Pulmonary artery endothelial cell (primary cell): ENCODE measurements at places on chromosomes 1 and 21.
A peak's percentile ranks its signal among the peaks of the same experiment; 100 is the strongest.

DNA sequence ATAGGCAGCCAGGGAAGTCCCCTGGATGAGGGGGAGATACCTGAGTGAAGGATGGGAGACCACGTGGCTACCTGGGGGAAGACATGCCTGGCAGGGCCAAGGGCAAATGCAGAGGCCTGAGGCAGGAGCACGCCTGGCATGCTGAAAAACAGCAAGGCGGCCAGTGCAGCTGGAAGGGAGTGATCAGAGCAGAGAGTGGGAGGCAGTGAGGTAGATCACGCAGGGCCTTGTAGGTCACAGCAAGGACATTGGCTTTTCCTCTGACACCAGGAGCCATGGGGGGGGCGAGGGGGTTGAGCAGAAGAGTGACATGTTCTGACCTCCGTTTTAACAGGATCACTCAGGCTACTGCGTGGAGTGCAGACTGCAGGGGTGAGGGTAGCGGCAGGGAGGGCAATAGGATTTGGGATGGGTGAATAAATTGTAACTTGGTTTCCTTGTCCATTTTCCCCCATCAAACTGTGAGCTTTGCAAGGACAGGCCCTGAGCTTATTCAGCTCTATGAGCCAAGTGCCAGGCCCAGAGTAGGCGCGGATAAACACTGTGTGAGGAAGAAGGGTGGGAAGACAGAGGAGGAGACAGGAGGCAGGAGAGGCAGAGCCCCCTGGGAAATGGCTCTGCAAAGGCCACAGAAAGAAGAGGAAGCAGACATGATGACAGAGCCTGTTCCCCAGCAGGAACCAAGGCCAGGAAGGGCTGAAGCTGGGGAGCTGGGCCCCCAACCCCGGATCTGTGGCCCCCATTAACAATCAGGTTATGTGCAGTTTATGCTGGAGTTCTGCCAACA, 16.6 kb downstream of the IFI6 start:
- no peak for DNase-seq

- no peak for DNase-seq
These were observed 6.8 kb downstream of the RRAGC start for GRCh38 chr1:38852780-38853179.

DNA sequence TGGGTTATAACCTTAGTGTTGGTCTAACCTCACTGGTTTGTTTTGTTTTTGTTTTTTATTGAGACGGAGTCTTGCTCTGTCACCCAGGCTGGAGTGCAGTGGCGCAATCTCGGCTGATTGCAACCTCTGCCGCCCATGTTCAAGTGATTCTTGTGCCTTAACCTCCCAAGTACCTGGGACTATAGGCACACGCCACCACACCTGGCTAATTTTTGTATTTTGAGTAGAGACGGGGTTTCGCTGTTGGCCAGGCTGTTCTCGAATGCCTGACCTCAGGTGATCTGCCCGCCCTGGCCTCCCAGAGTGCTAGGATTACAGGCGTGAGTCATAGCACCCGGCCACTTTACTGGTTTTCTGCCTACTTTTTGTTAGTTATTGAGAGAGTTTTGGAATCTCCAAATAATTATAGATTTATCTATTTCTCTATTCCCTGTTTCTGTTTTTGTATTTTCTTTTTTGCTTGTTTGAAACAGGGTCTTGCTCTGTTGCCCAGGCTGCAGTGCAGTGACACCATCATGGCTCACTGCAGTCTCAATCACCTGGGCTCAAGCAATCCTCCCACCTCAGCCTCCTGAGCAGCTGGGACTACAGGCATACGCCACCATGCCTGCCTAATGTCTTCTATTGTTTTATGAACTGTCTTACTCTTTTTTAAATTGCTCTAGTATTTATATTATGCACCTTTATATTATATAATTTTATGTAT, 21.4 kb downstream of the SMG7 start:
- DNase-seq = no peak

GRCh38 chr21:42575111-42575510, 61.5 kb downstream of the SLC37A1 start:
- DNase-seq = no peak

DNA sequence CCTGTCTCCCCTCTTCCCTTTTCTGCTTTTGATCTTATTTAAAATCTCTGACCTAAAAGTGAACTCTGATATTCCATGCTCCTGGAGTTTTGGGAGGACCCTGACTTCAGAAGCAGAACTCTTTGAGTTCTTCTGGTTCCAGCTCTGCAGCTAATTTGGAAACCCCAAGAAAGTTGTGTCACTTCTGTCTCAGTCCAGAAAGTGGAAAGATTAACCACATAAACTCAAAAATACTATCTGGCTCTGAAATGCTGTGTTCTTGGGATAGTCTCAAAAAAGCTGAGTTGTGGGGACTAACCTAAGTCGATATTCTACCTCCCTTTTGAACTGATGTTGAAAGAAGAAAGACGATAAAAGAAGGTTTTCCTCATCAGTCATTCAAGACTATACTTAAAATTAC, 59.8 kb downstream of the ITPKB start:
- no peak for DNase-seq

DNA sequence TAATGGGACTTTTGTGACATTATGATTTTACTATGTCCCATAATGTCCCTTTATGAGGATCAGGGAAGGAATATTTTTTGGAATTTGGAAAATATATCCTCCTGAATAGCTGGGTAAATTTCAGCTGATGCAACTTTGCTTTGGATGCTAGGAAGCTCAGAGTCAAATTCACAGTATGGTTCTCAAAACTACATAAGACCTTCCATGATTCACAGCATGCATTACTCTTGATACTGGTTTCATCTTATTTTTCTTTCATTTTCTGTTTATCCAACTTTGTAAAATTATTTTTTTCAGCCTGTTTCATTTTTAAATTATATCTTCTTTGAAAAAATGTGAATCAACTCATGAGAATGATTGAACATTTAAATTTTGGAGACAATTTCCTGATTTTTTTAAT, 160.2 kb downstream of the ATP6V1G3 start:
- DNase-seq = no peak

DNA sequence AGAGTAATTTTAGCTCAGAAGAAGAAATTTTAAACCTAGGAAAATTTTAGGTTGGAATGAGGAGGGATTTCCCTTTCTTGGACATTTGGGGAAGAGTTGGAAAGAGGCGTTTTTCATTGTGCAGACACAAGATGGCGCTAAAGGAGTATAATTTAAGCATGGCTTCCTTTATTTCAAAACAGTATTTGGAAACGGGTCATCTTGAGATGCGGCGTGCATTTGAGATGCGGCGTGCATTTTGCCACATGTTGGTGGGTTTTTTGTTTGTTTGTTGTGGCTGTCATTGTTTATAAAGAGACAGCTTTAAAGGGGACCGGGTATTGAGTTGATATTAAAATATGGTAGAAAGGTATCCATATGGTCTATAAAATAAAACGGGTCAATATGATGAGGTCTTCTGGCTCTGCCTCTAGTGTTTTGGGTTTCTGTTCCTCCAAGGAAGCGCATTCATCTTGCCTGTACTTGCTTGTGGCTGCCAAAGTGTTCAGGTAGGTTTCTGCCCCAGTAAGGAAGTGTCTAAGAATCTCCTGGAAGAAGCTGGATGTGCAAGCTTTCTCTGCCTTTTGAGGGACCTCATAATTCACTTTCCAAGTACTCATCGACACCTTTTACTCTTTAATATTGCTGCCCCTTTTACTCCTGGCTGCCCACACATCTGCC, 210.3 kb downstream of the SLC35F3 start:
- peak; percentile 8 for DNase-seq

- no peak for DNase-seq
These were observed 658.5 kb downstream of the USP25 start for GRCh38 chr21:16388291-16388690.

GRCh38 chr1:145855426-145855948, 3.4 kb downstream of the PIAS3 start:
- DNase-seq = no peak

DNA sequence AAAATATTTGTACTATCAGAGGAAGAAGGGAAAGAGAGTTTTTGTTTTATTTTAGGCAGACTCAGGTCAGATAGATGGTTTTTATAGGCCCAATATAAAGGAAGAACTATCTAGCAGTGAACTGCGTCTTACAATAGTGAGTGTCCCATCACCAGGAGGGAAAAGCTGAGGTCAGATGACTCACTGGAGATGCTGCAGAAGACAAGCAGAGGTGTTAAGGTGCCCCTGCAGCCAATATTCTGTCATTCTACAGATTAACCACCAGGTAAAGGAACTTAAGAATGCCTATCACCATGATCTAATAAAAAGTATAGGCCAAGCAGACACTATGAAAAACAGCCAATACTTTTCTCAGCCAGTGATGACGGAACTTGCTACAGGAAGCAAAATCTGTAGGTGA, 29.6 kb downstream of the IVNS1ABP start:
- no peak for DNase-seq

DNA sequence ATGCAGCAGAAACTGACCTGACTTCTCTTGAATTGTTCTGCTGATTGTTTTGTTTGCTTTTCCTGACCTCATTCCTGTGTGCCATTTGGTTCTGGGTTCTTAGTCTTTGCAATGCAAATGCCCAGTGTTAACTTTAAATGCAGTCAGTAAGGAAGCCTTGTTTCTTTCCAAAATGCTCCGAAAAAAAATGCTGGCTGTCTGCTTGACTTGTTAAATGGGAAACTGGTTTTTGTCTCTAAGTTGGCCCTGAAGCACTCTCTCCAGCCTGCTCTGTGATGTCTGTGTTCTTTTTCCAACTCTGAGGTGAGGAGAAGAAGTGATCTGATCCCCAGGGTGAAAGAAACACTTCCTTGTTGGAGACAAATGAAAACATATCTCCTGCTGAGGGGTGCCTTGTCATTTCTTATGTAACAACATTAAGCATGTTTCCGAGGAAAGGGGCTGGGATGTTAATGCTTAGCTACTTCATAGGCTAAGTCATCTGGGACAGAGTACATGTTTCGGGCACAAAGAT, 256.3 kb upstream of the ADGRL4 start:
- no peak for DNase-seq

DNA sequence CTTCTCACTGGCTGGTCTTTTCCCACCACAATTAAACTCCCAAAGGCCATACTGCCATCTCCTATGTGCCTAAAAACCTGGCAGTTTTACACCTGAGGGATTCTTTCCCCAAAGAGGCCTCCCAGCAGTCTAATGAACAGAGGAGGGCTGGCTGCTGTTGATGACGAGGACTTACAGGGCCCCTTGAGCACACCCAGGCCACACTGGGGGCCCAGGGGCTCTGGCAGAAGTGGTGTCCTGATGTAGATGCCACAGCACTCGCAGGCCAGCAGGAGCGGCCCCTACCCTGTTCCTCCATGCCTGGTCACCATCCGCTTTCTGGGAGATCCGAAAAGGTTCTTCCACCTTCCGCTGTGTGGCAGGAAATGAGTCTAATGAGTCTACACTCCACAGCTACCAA, 24.2 kb downstream of the POFUT2 start:
- no peak for DNase-seq

GRCh38 chr1:46623743-46624644, 7.4 kb upstream of the MOB3C start:
- DNase-seq = no peak

- DNase-seq = no peak
These were observed 180.4 kb downstream of the SLC44A5 start for GRCh38 chr1:75430526-75430925.

- DNase-seq = no peak
These were observed 1.7 kb downstream of the CDC14A start for GRCh38 chr1:100353988-100354387.

DNA sequence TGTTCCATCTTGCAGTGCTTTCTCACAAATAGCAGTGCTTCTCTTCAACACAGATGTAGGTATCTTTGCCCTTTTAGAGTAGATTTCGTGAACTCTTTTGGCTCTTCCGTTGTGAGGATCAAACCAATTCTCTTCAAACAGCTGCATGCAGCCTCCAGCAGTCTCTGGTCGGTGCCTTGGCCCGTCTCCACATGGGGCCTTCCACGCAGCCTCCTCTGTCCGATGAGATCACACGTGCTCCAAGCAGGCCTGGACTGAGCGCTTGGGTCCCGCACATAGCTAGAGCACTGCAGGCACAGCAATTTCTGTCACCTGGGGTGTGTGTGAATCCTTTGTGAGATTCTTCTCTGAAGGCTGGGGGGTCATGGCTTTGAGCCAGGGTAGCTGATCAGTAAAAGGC, 82.8 kb upstream of the KCNE2 start:
- DNase-seq = no peak

- no peak for DNase-seq
These were observed 76.6 kb upstream of the EFHD2 start for GRCh38 chr1:15332952-15333715.

DNA sequence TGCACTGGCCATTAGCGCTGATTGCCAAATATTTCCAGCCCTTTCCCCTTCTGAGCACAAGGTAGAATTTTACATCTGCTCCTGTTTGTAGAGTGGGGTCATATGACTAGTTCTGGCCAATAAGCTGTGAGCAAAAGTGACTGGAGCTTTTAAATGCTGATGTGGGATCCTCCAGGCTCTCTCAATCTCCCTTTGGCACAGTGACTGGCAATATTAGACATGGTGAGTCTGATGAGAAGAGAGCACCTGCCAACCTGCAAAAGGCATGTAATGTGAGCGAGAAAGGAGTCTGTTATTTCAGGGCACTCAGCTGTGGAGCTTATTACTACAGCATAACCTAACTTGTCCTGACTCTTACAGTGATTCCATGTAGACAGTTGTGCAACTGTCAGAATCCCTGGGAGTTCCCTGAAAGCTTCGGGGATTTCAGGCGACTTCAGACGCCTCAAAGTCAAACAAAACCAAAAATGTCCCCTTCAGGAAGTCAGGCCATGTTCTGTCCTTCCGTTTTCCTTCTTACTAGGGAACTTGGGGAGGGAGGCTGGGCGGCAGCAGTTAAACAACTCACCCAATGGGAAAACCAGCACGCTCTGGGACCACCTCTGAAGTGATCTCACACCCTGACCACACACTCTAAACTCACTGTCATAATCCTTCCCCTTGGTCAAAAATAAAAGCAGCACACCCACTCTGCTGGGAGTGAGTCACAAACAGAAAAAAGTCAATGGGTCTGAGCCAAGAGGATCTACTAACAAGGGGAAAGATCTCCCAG, 3.6 kb upstream of the RASSF5 start:
- no peak for DNase-seq

DNA sequence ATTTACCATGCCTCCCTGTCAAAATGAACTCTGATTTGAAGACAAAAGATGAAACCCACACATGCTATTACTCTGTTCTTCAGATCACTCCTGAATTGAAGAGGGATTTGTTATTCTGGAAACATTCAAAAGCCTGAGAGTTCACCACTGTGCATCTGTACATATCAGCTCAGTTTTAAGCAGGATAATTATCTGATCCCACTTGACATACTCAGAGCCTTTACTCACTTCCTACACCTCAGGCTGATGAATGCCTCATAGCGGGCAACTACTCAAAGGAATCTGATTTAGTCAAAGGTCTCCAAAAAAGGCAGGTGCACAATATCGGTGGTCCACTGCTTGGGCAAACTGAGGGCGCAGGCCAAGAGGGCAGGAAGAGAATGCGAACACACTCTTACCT, 47.5 kb upstream of the LPAR3 start:
- DNase-seq = peak; percentile 15

DNA sequence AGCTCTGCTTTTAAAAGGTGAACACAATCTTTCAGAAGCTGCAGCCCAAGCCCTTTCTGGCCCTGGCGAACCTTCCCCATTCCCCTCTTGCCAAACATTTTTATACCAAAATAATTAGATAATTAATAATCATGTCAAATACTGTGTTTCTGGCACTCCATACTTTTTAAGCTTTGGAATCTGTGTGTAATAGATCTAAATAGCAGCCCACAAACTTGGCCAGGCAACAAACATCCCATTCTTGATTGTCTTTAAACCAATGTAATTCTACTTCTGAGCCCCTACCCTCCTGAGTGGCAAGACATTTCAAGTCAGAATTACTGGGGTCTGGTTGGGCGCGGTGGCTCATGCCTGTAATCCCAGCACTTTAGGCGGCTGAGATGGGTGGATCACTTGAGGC, 137.7 kb downstream of the NAV1 start:
- no peak for DNase-seq
